ENCODE measurements at places on chromosomes 12 and 14. TPM values are rescaled to one million over a fixed set of nuclear protein-coding genes. Genes with fewer than 3 reads are reported as not detected.

OR11H6 gene
- total RNA-seq: not detected

MYG1 gene
- total RNA-seq: 50.0 TPM

RASSF9 gene
- 2.0 TPM for total RNA-seq

KRT6C gene
- total RNA-seq: 0.39 TPM

NAV3 gene
- total RNA-seq: 43.1 TPM
